ENCODE measurements at places on chromosomes 4 and X. TPM values are rescaled to one million over a fixed set of nuclear protein-coding genes. Genes with fewer than 3 reads are reported as not detected.

The TMSB15A gene
- total RNA-seq = not detected

The FBXL5 gene
- total RNA-seq = 41.0 TPM

DNA sequence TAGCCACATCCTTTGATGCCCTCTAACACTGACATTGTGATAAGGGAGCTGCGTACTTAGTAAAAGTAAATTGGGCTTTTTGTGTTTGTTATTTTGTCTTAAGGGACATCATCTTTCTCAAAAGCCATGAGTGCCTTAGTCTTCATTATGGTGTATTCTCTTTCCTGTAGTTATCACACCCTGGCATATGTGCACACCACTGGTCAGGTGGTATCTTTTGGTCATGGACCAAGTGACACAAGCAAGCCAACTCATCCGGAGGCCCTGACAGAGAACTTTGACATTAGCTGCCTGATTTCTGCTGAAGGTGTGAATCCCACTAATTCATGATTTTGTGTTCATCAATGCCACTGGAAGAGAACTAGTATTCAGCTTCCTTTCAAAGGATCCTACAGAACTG is 18.0 kb downstream of the HERC6 start:
- H3K36me3 ChIP-seq = peaks cover 4% of the 10 kb centered on the region
- no peaks in the 10 kb centered on the region for H3K27me3 ChIP-seq
- H3K4me3 ChIP-seq = no peak overlapping the region
- H3K4me1 ChIP-seq = no peaks in the 10 kb centered on the region

- no peak overlapping the region for H3K4me3 ChIP-seq
- H3K36me3 ChIP-seq = no peaks in the 10 kb centered on the region
- H3K27ac ChIP-seq = no peak overlapping the region
- DNase-seq = no peak
- H3K27me3 ChIP-seq = peaks cover 5% of the 10 kb centered on the region
Measured at GRCh38 chr4:159178151-159178546, 75.3 kb downstream of the RAPGEF2 start.

- H3K4me1 ChIP-seq = peaks cover 20% of the 10 kb centered on the region
- no peak overlapping the region for H3K27ac ChIP-seq
- no peaks in the 10 kb centered on the region for H3K36me3 ChIP-seq
- no peak for DNase-seq
Measured at GRCh38 chrX:65751519-65751918, 84.1 kb downstream of the MSN start.

DNA sequence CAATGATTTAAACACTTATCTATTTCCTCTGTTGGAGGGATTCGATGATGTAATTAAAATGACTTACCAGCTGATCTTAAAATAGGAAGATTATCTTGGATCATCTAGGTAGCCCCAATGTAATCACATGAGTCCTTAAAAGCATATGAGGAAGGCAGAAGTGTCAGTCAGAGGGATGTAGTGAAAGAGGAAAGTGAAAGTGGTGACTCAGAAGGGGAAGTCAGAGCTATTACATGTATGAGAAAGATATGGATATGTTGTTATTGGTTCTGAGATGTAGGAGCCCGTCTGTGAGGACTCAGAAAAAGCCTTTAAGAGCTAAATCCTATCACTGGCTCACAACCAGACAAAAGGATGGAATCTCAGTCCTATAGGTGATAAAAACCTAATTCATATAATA is 456.4 kb downstream of the DACH2 start:
- H3K27me3 ChIP-seq = no peaks in the 10 kb centered on the region
- H3K4me3 ChIP-seq = no peak overlapping the region
- no peaks in the 10 kb centered on the region for H3K36me3 ChIP-seq
- no peak for DNase-seq

GRCh38 chr4:7658341-7659204 is 223.8 kb upstream of the PSAPL1 start:
- H3K4me3 ChIP-seq = no peak overlapping the region
- no peak for DNase-seq
- H3K27ac ChIP-seq = no peak overlapping the region
- H3K4me1 ChIP-seq = no peaks in the 10 kb centered on the region

All from B cell (primary cell).